ENCODE measurements at places on chromosomes 4 and X.

- no peak for DNase-seq
Observed at GRCh38 chr4:48195374-48195773, 61.3 kb upstream of the TXK start.

- no peak for DNase-seq
Observed at GRCh38 chr4:85862896-85863295, 387.9 kb downstream of the ARHGAP24 start.

- DNase-seq, result no peak
Observed at GRCh38 chr4:162442128-162442527, 278.3 kb upstream of the FSTL5 start.

- DNase-seq, result no peak
Observed at GRCh38 chr4:89070041-89070440, 13.1 kb upstream of the FAM13A start.

DNA sequence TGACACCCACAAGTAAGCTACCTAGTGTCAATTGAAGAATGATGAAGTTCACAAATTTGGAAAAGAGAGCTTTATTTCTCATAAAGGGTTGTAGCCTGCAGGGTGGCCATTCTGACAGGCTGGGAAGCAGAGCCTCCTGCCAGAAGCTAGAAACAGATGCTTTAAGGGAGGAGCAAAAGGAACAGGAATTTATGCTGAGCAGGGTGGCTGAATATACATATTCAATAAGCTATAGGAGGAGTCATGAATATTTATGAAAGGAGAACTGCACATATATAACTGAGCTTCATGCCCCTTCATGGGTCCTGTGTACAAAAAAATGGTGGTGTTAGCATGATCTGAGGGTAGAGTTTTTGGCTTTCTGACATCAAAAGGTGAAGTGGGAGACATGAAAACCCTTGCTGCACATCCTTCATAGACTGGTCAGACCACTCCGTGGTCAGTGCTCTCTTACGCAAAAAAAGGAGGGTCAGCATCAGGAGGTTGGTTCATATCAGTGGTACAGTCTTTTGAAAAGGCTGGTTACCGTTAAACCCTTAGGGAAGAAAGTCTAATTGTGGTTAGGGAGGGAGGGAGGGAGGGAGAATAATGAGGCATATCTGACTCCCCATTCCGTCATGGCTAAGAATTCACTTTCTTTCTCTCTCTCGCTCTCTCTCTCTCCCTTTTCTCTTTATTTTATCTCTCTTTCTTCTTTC lies 121.4 kb downstream of the LUZP4 start:
- DNase-seq, result no peak

- DNase-seq, result no peak
Observed at GRCh38 chrX:9182041-9182440, 148.1 kb upstream of the FAM9B start.

- DNase-seq, result no peak
Observed at GRCh38 chrX:50721764-50722521, 92.1 kb downstream of the SHROOM4 start.

GRCh38 chr4:127505203-127505602 lies 127.6 kb upstream of the INTU start:
- DNase-seq, result peak; percentile 95

GRCh38 chr4:51931461-51931860 lies 88.5 kb downstream of the DCUN1D4 start:
- no peak for DNase-seq

- DNase-seq, result no peak
Observed at GRCh38 chr4:114282937-114283336, 303.5 kb upstream of the ARSJ start.

DNA sequence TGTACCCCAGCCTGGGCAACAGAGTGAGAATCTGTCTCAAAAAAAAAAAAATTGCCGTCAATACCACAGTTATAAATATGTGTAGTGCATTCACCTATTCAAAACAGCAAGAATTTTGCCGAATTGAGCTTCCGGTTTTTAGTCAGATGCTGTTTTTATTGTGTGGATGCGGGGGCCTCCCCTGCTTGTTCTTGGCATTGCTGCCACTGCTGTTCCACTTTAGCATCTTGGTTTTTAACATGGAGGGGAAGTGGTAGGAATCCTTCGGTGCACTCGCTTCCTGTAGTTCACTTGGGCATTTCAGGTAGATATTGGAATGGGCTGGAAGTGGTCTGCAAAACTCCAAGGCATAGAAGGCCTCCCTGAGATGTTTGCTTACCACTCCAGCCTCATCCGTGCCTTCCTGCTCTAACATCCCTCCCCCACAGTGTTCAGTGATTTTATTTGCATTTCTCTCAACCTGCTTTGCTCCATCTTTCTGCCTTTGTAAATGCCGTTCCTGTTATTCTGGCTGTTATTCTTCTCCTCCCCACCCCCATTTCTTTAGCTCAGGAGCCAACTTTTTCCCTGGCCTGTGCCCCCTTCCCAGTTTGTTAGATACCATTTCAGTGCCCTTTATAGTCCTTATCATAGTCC lies 25.5 kb downstream of the MOB1B start:
- peak; percentile 59 for DNase-seq

DNA sequence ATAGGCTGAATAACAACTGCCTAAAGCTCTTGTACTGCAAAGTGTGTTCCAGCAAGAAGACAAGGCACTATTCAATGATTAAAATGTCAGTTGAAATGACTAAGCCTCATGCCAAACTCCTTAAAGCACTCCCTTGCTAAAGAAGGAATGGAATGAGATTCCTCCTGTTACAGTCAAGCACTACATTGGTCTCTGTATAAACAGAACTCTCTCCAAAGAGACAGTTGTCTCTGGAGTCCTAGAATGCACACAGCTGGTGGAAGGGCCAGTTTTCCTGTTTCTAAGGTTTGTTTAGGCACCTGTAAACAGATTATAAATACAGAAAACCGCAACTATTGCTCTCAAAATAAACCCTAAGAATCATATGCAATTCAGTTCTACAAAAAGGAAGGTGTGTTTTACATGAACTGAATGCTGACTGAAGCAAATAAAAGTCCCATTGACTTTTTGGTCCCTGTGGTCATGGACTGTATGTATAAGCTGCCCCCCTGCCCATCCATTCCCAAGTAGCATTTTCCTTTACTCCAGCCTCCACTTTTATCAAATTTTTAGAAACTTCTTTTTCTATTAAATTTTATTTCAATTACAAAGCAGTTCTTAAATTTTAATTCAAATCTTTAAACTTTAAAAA lies 47.0 kb downstream of the FAT1 start:
- DNase-seq, result peak; percentile 60

GRCh38 chr4:101199507-101200285 lies 147.6 kb downstream of the PPP3CA start:
- DNase-seq, result no peak

DNA sequence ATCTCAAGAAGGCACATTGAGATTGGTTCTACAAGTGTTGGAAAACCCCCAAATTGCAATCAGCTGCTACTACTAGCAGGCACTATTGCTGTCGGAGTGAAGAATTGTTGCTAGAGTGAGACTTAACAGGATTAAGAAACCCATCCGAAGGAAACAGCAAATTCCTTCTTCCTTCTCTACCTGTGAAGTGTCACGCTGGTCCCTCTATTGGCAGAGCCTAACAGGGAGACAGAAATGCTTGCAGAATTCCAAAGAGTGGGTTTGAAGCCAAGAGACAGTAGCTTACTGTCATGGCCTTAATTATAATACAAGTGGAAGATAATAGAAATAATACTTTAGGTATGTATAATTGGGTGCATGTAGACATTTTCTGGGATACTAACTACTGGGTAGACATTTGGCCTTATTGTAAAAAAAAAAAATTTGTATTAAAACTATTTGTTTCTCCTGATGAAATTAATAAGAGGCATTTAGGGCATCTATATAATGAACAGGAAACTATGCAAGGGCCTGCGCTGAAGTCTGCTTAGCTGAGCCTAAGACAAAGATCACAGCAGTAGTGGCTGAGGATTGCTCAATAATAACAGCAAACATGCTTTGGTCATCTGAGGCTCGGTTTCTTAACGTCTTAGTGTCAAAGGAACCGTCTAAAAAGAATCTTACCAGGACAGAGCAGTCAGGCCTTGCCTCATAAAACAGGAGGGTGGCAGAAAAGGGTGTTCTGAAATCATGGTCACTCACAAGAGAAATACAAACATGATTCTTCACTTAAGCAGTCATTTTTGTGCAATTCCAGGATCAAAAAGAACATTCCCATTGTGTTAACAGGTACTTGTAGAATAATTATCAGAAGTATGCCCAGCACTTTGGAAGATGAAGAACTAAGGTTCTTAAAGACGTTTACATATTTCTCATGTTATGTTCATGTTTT lies 40.8 kb downstream of the FAM241A start:
- DNase-seq, result peak; percentile 2

- no peak for DNase-seq
Observed at GRCh38 chr4:143625632-143626031, 74.8 kb downstream of the FREM3 start.

DNA sequence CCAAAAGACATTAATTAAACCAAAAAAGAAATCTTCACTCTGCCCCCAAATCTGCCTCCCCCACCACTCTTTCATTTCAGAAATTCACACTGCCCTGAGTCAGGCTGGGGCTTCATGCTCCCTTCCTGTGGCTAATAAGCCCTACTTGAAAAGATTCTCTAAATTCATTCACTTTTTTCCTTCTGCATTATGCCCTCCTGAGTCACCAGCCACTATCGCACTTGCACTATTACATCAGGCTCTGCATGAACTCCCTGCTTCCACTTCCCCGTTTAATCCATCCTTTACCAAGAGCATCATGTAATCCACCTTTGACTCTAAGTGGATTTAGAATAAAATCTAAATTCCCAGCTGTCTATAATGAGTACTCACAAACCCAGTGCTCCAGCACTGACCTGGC lies 295.4 kb upstream of the KLF3 start:
- no peak for DNase-seq

DNA sequence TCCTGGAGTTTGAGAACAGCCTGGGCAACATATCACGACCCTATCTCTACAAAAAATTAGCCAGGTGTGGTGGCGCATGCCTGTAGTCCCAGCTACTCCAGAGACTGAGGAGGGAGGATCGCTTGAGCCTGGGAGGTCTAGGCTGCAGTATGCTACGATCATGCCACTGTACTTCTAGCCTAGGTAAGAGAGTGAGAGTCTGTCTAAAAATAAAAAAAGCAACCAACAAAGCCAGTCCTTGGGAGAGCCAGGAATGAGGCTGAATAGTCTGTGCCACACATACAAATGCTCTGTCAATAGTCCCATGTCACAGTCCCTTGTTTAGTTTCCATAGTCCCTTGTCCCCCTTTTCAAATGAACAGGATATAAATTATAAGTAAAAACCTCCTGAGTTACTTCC lies 19.3 kb upstream of the PRSS48 start:
- DNase-seq, result no peak

- DNase-seq, result no peak
Observed at GRCh38 chr4:176425035-176425434, 105.3 kb downstream of the SPCS3 start.

GRCh38 chr4:173061160-173061559 lies 107.5 kb upstream of the GALNT7 start:
- DNase-seq, result no peak

GRCh38 chr4:130329036-130329435 lies 1233.1 kb downstream of the C4orf33 start:
- DNase-seq, result no peak

GRCh38 chrX:134520860-134521390 lies 61.0 kb downstream of the HPRT1 start:
- peak; percentile 71 for DNase-seq

- DNase-seq, result no peak
Observed at GRCh38 chr4:95985791-95986550, 146.1 kb downstream of the PDHA2 start.

DNA sequence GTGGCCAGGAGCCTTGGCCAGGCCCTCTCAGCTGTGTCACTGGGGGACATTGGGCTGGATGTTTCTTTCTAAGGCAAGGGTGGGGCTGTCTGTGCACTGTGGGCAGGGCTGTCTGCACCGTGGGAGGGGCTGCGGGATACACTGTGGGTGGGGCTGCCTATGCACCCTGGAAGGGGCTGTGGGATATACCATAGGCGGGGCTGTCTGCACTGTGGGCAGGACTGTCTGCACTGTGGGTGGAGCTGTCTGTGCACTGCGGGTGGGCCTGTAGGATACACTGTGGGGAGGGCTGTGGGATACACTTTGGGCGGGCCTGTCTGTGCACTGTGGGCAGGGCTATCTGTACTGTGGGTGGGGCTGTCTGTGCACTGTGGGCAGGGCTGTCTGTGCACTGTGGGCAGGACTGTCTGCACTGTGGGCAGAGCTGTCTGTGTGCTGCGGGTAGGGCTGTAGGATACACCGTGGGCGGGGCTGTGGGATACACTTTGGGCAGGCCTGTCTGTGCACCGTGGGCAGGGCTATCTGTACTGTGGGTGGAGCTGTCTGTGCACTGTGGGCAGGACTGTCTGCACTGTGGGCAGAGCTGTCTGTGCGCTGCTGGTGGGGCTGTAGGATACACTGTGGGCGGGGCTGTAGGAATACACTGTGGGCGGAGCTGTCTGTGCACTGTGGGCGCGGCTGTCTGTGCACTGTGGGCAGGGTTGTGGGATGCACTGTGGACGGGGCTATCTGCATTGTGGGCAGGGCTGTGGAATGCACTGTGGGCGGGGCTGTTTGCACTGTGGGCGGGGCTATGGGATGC lies 31.1 kb downstream of the ACOX3 start:
- DNase-seq, result no peak

DNA sequence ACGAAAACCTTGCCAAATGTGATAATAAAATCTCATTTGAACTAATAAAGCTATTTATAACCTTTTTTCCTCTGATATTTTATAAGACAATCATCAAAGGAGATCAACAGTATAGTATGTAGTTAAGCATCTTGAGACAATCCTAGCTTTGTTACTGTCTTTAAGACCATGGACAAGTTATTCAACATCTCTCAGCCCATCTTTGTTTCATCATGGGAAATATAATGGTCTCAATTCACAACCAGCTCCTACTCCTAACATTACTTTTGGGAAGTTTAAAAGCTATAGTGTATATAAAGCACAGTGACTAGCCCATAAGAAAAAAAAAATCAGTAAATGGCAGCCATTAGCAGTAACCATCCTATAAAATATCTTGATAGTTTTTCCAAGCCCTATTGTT lies 57.6 kb upstream of the APELA start:
- DNase-seq, result no peak

DNA sequence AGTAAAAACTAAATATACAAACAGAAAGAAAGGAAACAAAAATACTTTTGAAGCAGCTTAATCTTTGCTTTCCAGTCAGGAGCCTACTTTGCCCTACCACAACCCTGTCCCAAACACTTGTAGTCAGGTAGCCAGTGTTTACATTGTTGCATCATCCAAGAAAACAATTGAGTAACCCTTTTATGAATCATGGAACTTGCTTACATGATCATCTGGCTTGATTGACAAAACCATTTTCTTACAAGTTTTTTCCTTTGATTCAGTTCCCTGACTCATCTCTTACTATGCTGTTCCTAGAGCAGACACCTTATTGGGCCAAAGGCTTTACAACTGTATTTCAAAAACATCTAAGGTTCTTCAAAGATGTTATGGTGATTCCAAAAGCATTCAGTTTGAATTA lies 740.1 kb downstream of the KLHL13 start:
- no peak for DNase-seq

DNA sequence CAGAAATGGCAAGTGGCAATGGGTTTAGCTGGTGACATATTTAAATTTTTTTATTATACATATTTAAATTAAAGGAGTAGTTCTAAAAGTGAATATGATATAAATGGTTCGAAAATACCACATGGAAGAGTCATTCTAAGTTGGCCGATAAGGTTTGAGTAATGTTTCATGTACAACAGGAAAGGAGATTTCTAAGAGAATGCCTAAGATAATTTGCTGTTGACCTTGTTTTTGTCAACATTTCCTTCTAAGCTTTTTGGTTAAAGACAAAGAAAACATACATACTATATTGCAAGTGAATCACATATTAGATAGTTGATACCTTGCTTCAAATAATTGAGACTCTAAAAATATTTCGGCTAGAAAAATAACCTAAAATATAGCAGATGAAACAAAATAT lies 526.6 kb upstream of the SLIT2 start:
- DNase-seq, result no peak
